ENCODE measurements at places on chromosomes 1 and 21.

DNA sequence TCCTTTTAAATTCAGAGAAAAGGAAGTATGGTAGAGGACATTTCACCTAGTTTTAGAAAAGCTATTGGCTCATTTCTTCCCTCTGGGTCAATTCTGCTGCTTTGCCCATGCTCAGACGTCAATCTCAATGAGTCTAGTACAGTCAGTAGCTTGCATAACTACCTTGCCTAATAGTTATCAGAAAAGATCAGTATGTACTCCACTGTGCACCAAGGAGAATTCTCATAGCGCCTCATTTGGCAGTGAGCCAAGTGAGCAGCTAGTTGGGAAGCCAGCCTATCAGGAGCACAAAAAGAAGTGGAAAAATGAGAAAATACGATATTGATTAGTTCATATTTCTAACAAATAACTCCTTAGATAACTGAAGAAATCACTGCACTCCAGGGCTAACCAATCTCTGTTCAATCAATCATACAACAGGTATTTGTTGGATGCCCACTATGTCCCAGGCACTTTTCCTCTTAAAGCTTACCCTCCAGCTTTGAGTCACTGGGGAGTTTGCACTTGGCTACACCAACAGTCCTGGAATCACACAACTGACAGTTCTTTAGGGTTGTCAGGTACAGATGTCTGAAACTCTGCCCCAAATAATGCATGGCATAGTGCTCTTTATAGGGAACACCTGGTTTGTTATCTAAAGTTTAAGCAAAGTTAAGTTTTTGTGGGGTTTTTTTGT, 50.2 kb downstream of the PRDX6 start:
- no peak overlapping the region for H3K4me3 ChIP-seq
- no peak overlapping the region for H3K27ac ChIP-seq
- H3K4me1 ChIP-seq, result no peaks in the 10 kb centered on the region
- no peak for DNase-seq
- H3K27me3 ChIP-seq, result no peaks in the 10 kb centered on the region

GRCh38 chr21:41832596-41833496, 46.3 kb downstream of the PRDM15 start:
- H3K36me3 ChIP-seq, result peaks cover 28% of the 10 kb centered on the region
- no peaks in the 10 kb centered on the region for H3K27me3 ChIP-seq
- no peaks in the 10 kb centered on the region for H3K4me1 ChIP-seq
- no peak for DNase-seq
- H3K27ac ChIP-seq, result no peak overlapping the region
- H3K4me3 ChIP-seq, result no peak overlapping the region

DNA sequence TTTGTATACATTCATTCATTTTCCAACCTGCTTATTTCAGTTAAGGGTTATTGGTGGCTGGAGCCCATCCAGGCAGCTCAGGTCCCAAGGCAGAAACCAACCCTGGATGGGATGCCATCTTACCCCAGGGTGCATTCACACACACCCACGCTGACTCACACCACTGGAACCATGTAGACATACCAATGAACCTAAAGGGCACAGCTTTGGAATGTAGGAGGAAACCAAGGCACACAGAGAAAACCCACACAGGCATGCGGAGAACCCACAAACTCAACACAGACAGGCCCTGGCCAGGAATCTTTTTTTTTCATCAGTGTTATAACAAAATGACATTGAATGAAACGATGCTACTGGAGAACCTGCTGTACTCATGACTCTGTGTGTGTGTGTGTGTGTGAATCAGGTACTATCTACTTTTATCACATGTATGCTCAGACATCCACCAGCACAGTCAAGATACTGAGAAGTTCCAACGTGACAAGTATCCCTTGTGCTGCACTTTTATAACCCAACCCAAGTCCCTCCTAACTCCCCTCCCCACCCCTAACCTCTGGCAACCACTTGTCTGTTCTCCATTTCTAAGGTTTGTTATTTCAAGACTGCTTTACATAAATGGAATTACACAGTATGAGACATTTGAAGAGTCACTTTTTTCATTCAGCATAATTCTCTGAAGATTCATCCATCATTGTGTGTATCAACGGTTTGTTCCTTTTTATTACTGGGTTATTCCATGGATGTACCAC, 286.8 kb upstream of the PLD5 start:
- no peak for DNase-seq
- H3K4me3 ChIP-seq, result no peak overlapping the region
- H3K36me3 ChIP-seq, result no peaks in the 10 kb centered on the region
- H3K27ac ChIP-seq, result no peak overlapping the region

DNA sequence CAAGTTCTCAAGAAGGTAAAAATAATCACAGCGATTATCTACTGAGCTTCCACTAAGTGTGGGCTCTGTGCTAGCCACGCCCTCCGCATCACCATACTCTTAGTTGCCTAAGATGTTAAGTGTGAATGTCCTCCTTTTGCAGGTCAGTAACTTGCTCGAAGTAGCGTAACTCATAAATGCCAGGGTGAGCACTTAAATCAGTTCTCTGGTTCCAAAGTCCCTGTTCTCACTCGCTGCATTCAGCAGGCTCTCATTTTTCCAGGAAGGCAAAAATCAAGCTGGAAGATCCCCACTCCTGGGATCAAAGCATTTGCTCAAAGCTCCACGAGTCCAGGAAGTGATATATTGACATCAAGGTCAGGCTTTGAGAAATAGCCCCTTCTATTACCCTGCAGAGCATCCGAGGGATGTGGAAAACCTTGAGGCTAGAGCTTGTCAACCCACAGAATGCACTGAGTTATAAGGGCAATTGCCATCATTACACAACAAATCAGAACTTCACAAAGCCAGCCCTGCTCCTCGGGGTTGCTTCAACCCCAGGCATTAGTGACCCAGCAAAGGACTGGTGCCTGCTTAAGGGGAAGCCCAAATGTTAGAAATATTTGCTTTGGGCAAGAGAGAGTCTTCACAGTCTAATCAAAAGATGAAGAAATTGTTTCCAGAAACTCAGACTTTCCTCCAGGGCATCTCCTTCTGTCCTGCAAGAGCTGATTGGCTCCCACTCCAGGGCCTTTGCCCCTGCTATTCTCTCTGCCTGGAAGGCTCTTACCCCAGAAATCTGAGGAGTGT, 19.5 kb downstream of the SLC30A1 start:
- DNase-seq, result no peak
- H3K27me3 ChIP-seq, result peaks cover 4% of the 10 kb centered on the region
- H3K4me3 ChIP-seq, result no peak overlapping the region
- no peaks in the 10 kb centered on the region for H3K4me1 ChIP-seq
- no peaks in the 10 kb centered on the region for H3K36me3 ChIP-seq

DNA sequence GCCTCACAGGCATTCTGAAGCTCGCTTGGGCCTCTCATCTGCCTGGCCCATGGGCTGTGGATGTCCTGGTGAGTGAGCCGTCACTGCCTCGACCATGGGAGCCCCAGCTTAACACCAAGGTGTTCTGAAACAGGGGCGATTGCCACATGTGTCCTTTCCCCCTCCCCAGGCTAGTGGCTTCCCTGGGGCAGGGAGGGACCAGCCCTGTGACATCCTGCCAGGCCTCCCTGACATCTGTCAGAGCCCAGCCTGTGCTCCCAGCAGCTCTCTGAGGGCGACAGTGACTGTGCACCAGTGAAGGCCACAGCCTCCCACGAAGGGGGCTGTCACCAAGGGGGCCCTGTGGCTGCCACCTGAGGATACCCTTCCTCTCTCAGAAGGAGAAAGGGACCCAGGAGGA, 35.9 kb upstream of the CCDC27 start:
- no peak for DNase-seq
- peaks cover 17% of the 10 kb centered on the region for H3K4me1 ChIP-seq
- no peak overlapping the region for H3K4me3 ChIP-seq
- H3K36me3 ChIP-seq, result no peaks in the 10 kb centered on the region

DNA sequence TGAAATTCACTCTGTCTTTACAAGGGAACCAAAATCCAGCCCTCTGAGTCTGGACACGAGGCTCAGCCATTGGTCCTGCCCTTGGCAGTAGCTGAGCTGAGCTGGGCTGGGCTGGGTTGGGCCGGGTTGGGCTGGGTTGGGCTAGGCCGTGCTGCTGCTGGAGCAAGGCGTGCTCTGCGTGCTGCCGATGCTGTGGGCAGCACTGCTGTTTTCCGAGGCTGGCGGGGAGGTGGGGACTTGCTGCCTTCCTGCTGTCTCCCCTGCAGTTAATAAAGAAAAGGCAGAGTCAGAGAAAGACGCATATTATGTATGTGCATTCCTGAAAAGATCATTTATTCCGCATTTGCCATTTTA, 182.9 kb downstream of the CDC7 start:
- peak; percentile 23 for DNase-seq
- H3K27ac ChIP-seq, result no peak overlapping the region
- H3K4me3 ChIP-seq, result no peak overlapping the region
- peaks cover 47% of the 10 kb centered on the region for H3K4me1 ChIP-seq
- H3K27me3 ChIP-seq, result no peaks in the 10 kb centered on the region

DNA sequence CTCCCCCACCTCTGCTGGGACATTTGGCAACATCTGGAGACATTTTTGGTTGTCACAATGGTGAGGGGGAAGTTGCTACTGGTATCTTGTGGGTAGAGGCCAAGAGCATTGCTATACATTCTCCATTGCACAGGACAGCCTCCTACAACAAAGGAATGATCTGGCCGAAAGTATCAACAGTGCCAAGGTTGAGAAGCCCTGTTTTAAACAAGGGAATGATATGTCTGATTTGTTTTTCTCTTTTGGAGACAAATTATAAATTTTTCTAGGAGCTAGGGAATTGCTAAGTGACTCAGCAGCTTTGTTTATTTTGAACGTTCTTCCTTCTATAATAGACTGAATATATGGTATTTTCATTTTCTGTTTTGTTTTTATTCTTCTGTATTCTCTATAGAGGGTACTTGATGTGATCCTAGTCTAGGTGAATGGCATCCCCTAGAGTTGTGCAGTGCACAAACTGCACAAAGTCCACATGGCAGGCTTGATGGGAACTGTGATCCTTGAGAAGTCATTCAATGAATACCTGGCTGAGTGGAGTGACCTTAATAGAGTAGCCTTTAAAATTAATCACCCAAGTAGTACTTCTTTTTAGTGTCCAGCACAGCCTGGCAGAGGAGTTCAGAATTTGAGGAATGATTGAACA, 288.6 kb upstream of the USP24 start:
- no peaks in the 10 kb centered on the region for H3K4me1 ChIP-seq
- no peak for DNase-seq
- H3K27me3 ChIP-seq, result no peaks in the 10 kb centered on the region
- no peak overlapping the region for H3K27ac ChIP-seq
- no peak overlapping the region for H3K4me3 ChIP-seq
- no peaks in the 10 kb centered on the region for H3K36me3 ChIP-seq

- no peak overlapping the region for H3K4me3 ChIP-seq
- H3K27ac ChIP-seq, result no peak overlapping the region
- no peaks in the 10 kb centered on the region for H3K4me1 ChIP-seq
- H3K27me3 ChIP-seq, result peaks cover 5% of the 10 kb centered on the region
- no peaks in the 10 kb centered on the region for H3K36me3 ChIP-seq
- DNase-seq, result no peak
Observed at GRCh38 chr1:53693773-53694717, 44.9 kb downstream of the GLIS1 start.

DNA sequence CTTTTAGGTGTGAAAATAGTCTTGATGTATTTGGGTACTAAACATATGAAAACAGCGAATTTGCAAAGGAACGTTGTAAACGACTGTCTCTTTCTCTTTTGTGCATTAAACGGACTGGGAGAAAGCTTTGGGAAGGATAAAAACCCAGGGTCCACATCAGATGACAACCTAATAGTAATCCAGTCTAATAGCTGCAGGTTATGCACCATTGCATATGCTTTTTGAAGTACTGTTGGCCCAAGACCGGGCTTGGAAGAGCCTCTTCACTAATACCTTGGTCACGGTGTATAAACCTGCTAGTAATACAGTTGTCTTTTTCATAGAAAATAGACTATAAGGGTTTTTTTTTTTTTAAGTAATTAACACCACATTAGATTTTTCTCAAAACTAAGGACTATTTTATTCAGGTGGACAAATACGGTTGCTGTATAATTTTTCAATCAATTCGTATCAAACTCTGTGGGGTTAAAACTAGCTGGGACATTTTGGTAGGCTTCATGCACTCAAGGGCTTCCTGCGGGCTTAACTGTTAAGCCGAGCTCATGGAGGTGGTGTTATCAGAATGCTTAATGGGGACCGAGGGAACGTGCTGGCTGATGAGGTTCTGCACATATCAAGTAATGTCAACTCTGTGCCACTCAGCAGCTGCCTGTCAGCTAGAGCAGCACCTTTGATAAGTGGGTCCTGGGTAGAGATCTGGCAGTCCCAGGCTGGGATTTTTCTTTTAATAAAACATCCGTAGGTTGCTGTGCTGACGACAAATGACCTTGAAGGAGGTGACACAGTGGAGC, 2.1 kb downstream of the RYR2 start:
- H3K27me3 ChIP-seq, result no peaks in the 10 kb centered on the region
- H3K4me1 ChIP-seq, result peaks cover 3% of the 10 kb centered on the region
- H3K27ac ChIP-seq, result peak overlapping the region; percentile 99
- peak overlapping the region; percentile 64 for H3K4me3 ChIP-seq

- H3K27me3 ChIP-seq, result peaks cover 54% of the 10 kb centered on the region
- no peak overlapping the region for H3K27ac ChIP-seq
- H3K4me1 ChIP-seq, result no peaks in the 10 kb centered on the region
- DNase-seq, result no peak
- H3K36me3 ChIP-seq, result no peaks in the 10 kb centered on the region
- no peak overlapping the region for H3K4me3 ChIP-seq
Observed at GRCh38 chr1:29338908-29339575, 102.7 kb downstream of the PTPRU start.

DNA sequence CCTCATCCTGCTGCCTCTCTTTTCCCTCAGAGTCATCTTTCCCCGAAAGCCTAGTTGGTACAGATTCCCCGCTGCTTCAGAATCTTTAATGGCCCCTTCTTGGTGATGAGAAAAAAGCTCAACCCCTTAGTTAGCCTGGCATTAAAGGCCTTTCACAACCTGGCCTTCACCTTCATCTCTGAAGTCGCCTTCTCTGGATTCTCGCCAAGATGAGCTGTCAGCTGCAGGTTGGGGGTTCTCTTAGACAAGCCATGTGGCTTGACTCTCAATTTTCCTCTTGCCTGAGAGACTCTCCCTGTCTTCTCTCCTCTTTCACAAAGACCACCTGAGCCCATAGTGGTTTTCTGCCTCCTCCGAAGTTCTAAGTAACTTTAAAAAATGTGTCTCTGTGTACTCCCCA, 15.5 kb upstream of the DISC1 start:
- no peak overlapping the region for H3K27ac ChIP-seq
- H3K27me3 ChIP-seq, result no peaks in the 10 kb centered on the region
- no peaks in the 10 kb centered on the region for H3K4me1 ChIP-seq
- no peak for DNase-seq
- no peaks in the 10 kb centered on the region for H3K36me3 ChIP-seq

DNA sequence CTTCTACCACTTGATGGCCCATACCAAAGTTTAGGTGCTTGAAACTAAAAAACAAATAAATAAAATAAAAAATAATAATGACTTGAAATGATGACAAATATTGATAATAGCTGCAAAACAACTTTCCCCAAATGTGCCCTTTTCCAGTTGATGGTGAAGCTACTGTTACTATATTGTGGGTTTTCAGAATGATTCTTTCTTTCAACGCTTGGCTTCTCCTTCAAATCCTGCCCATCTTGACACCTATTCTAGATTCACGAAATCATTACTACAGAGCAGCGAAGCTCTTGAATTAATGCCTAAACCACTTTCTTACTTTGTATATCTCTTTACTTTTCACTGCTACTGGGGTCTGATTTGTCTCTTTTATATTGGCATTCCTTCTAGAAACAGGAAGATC, 9.2 kb upstream of the C1orf141 start:
- H3K4me3 ChIP-seq, result no peak overlapping the region
- H3K27me3 ChIP-seq, result no peaks in the 10 kb centered on the region
- peaks cover 4% of the 10 kb centered on the region for H3K4me1 ChIP-seq
- no peak overlapping the region for H3K27ac ChIP-seq
- no peaks in the 10 kb centered on the region for H3K36me3 ChIP-seq

GRCh38 chr1:2546515-2547209, 9.5 kb upstream of the TNFRSF14 start:
- H3K27ac ChIP-seq, result peak overlapping the region; percentile 98
- H3K27me3 ChIP-seq, result no peaks in the 10 kb centered on the region
- peak; percentile 88 for DNase-seq
- H3K36me3 ChIP-seq, result no peaks in the 10 kb centered on the region
- H3K4me1 ChIP-seq, result peaks cover 70% of the 10 kb centered on the region
